ENCODE measurements at places on chromosomes 3 and 15.

- DNase-seq = no peak
These were observed 443.3 kb downstream of the GABRG3 start for GRCh38 chr15:27414168-27414870.

GRCh38 chr15:101266787-101267186, 10.5 kb downstream of the SELENOS start:
- DNase-seq = no peak

- DNase-seq = no peak
These were observed 153.8 kb downstream of the EBLN2 start for GRCh38 chr3:73215281-73215680.

- DNase-seq = no peak
These were observed 499.8 kb upstream of the TPRG1 start for GRCh38 chr3:188671971-188672370.

- DNase-seq = peak; percentile 51
These were observed at the start of gene FAM107A for GRCh38 chr3:58577269-58577821. FAM107A (minus strand) TSS chr3:58577391; CDS start chr3:58569860, 7,531 bp downstream.

Measured in femur (tissue), 1 donor.